ENCODE measurements at places on chromosomes 1 and 21. TPM values are rescaled to one million over a fixed set of nuclear protein-coding genes. Genes with fewer than 3 reads are reported as not detected.
A peak's percentile ranks its signal among the peaks of the same experiment; 100 is the strongest.

Gene MRPS15
- total RNA-seq = 141 TPM

Gene RIT1
- total RNA-seq = 21.3 TPM

Gene THRAP3
- 128 TPM for total RNA-seq

- DNase-seq = peak; percentile 32
Observed at GRCh38 chr1:207878939-207879338, 32.0 kb downstream of the CD34 start.

DNA sequence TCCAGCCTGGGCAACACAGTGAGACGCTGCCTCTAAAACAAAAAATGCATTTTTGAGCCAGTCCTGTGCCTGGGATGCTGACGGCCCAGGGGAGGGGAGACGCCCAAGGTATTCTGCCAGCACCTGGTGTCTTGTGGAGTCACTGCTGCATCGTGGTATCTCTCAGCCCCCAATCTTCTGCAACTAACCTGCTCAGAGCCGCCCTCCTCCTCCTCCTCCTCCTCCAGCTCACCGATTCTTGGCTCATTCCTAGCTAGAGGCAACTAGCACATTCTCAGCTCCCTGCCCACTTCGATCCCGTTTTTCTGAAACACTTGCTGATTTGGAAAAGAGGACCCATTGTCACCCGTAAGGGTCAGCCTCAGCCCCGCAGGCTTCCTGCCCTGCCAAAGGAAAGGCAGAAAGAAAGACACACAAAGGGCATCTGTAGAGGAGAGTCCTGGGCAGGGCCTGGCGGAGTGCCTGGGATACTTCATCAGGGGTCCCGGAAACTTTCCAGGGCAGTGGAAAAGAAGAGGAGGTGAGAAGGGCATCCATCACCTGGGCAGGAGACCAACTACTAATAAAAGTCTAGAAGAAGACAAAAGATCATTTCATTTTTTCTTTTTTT is 20.7 kb downstream of the GPR157 start:
- DNase-seq = no peak

DNA sequence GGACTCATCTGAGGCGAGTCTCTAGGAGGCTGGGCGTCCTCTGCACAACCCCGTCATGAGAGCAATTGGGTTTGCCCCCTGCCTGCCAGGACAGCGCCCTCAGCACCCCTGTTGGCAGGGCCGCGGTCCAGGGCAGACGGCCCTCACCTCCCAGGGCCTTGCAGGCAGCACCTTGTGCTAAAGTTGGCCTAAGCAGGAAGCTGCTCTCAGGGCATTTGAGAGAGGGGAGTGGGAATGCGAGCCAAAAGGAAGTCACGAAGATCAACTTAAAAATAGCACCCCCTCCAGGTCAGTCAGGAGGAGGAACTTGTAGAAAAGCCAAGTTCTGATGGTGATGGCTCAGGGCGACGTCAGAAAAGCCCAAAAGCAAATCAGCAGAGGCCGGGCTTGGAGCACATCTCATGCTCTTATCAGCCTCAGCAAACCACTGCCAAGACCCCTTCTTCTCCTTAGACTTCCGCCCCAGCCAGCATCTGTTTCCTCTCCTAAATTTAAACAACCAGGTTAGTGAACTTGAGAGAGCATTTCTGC is 12.6 kb upstream of the ADORA3 start:
- DNase-seq = peak; percentile 54

- peak; percentile 20 for DNase-seq
Observed at GRCh38 chr21:17900281-17900989, 81.3 kb upstream of the C21orf91 start.

DNA sequence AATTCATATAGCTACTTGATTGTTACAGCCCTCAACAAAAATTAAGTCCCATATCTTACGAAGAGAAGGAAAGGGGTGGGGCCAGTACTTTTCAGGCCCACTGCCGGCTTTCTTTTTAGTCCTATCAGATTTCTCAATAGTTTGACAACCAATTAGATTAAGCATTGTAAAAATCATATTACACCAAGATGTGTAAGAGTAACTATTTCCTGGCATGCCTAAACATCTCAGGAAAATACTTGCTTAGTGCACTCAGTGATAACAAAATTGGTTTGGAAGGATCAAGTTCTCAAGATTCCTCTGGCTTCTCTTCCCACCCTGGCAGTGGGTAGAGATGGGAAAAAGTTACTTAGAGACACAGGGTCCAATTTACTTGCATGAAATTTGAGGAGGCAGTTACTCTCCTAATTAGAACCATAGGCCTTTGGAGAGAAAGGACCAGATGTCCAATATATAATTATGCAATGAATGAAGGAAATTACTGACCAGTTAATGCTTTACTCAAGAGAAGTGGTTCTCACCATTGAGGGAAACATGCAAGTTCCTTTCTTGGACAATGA is 30.1 kb downstream of the STPG1 start:
- DNase-seq = no peak

- no peak for DNase-seq
Observed at GRCh38 chr21:36115138-36115730, 19.6 kb upstream of the CBR3 start.

DNA sequence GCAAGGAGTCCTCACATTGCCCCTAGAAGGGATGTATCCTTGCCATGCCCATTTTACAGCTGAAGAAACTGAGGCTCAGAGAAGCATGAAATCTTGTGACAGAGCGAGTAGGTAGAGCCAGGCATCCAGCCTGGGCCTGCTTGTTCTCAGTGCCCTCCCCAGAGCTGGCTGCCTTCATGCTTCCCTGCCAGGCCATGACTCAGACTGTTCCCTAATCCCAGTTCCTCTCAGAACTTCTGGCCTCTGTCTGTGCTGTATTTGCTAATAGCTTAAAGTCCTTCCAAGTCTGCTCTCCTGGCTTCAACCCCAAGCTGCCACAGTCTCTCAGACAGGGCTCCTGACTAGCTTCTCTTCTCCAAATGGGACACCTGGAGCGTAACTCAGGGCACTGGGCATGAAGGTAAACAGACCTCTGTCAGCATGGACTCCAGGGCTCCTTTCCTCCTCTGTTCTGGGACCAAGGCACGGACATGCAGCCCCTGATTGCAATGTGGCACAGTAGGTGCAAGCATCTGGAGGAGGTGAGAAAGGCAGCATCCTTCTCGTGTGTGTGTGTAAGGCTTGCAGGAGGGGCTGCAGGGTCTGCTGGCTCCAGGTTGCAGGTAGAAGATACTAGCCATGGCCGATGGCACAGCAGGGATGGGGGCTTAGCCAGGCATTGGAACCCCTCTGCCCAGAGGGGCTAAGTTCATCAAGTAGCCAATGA is 122.7 kb downstream of the HMGB4 start:
- DNase-seq = no peak

Data from activated naive CD4-positive, alpha-beta T cell treated with anti-CD3 and anti-CD28 coated beads for 36 hours (primary cell).